Femur (tissue), 1 donor: ENCODE measurements at places on chromosomes 12 and 14.

DNA sequence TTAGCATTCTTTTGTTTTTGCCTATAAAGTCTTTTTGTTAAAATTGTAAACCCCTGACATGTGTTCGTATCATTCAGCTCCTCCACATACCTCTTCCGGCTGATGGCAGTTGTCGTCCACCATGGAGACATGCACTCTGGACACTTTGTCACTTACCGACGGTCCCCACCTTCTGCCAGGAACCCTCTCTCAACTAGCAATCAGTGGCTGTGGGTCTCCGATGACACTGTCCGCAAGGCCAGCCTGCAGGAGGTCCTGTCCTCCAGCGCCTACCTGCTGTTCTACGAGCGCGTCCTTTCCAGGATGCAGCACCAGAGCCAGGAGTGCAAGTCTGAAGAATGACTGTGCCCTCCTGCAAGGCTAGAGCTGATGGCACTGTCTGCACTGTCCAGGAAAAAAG lies 7.7 kb downstream of the ALKBH2 start:
- DNase-seq, result no peak

GRCh38 chr12:52423661-52424500 lies 10.3 kb downstream of the KRT75 start:
- DNase-seq, result peak; percentile 51

DNA sequence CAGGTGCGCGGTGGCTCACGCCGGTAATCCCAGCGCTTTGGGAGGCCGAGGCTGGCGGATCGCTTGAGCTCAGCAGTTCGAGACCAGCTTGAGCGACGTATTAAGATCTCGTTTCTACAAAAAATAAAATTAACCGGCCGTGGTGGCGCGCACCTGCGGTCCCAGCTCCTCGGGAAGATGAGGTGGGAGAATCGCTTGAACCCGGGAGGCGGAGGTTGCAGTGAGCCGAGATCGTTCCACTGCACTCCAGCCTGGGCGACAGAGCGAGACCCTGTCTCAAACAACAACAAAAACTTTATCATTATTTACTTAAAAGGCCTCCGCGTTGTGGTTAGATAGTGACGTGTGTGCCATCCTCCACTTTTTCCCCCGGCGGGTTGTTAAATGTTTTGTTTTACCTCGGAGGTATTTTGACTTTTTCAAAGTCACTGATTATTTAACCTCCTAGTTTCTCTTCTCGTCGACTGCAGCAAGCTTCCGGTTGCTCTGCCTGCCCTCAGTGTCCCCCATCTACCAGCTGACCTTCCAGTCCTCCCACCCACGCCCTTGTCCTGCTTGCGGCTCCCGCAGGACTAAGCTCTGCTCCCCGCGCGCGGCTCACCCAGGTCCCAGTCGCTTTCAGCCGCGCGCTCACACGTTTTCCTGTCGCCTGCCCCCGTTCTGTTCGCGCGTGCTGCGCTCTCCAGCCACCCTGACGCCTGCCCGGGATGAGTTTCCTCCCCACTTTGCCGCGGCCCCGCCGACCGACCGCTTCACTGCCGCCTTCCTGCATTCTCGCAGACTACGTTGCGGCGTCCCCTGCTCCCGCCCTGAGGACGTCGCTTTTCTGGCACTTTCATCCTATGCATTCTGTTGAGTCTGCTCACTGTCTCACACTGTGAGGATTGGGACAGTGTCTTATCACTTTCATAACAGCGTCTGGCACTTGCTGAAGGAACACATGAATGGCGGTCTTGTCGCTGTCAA lies 1.2 kb upstream of the SCAF11 start:
- peak; percentile 86 for DNase-seq

GRCh38 chr14:67666750-67667449 lies 7.5 kb downstream of the VTI1B start:
- DNase-seq, result no peak
